Mesothelial cell of epicardium (in vitro differentiated cells): ENCODE measurements at places on chromosomes 13 and 19. TPM values are rescaled to one million over a fixed set of nuclear protein-coding genes. Genes with fewer than 3 reads are reported as not detected.
A peak's percentile ranks its signal among the peaks of the same experiment; 100 is the strongest.

DNA sequence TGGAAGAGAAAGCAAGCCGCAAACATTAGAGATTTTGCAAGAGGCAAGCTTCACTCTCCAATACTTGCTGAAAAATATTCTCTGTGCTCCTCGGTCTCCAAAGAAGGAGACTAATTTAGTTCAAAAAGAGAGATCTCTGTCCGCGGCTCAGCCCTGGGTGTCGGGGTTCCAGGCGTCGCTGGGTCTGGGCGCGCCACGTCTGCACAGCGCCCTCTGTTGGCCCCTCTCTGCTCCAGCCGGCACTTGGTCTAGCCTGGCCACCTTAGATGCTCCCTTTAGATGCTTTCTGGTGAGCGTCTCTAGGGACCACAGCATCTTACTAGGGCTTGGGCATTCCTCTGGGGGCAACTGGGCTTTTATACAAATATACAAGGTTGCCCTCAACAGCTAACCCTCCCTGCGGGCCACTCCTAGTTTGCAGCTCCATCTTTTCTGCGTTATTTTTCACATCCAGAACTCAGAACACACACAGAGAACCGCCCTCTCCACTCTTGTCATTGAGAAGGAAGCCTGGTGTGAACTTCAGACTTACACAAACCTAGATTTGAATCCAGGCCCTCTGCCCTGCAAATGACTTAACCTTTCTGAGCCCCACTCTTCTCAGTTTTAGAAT is 78.3 kb downstream of the CYSLTR2 start:
- peak; percentile 63 for DNase-seq
- H3K27ac ChIP-seq, result no peak overlapping the region
- no peaks in the 10 kb centered on the region for H3K36me3 ChIP-seq
- peaks cover 9% of the 10 kb centered on the region for H3K4me1 ChIP-seq

DNA sequence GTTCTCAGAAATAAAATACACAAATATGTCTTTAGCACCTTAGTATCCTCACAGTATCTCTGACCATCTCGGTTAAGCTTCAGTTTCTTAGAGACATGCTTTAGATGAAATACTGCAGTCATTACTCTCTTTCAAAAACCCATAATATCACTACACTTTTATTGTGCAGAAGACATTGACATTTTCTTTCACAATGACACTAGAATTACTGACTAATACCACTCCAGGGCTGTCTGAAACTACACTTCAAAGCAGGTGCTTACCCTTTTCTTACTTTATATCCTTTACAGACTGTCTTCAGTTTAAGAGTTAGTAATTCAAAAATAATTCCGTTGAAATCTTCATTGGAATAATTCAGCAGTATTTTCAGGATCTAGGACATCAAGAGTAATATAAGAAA is 42.2 kb upstream of the SLITRK6 start:
- DNase-seq, result no peak
- H3K4me1 ChIP-seq, result no peaks in the 10 kb centered on the region
- no peak overlapping the region for H3K27ac ChIP-seq
- H3K36me3 ChIP-seq, result no peaks in the 10 kb centered on the region

URAD gene
- total RNA-seq, result not detected in 3 replicates

GRCh38 chr19:2574478-2574931 is 98.6 kb downstream of the GADD45B start:
- H3K27ac ChIP-seq, result no peak overlapping the region
- H3K27me3 ChIP-seq, result no peaks in the 10 kb centered on the region
- H3K4me3 ChIP-seq, result no peak overlapping the region
- peak; percentile 20 for DNase-seq
